ENCODE measurements at places on chromosomes 2 and 18.

DNA sequence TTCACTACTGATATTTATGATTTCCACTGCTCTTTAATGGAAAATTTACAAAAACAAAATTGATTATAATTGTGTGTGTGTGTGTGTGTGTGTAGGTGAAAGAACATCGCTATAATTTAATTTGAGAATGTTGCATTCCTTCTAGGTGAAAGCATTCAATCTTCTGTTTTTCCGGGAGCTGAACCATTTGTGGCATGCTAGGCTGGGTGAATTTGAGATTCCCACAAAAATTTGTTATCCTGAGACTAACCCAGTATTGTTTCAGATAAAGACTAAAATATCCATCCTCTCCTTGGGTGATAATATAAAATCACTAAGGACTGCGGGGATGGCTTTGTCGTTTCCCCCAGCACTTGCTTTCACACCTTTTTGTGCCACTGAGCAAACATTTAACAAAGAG, 911.2 kb upstream of the PIK3C3 start:
- DNase-seq, result no peak

- no peak for DNase-seq
Observed at GRCh38 chr18:55833543-55833942, 245.6 kb upstream of the TCF4 start.

GRCh38 chr2:156430980-156431358, 5.2 kb upstream of the GPD2 start:
- peak; percentile 39 for DNase-seq

GRCh38 chr2:42826231-42826630, 33.8 kb upstream of the HAAO start:
- no peak for DNase-seq

DNA sequence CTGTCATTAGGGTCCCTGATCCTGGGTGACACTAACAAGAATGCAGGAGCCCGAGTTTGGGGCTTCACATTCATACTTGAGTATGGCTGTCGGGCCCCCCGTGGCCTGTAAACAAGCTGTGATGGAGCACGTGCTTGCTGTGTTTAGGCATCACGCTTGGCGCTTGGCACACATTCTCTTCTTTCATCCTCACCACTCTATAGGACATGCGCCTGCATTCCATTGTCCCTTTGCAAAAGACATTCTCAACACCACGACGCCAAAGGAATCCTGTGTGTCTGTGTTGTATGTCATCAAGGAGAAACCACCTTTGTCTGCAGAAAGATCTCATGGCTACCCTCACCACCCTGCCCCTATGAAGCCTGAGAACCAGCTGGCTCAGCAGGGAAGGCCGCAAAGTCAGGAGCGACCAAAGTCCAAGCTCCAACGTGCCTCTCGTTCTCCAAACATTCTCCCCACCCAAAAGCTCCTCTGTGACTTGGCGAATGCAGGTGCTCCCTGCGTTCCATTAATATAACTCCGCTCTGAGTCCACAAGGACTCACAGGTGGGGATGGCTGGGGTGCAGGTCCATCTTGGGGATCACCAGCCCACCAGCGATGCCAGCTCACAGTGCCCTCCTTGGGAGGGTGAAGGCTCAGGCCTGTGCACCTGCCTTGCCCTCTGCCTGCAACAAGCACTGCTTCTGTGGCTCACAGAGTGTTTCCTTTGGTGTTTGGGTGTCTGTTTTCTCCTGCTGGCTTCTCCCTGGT, 6.2 kb upstream of the PER2 start:
- DNase-seq, result no peak

DNA sequence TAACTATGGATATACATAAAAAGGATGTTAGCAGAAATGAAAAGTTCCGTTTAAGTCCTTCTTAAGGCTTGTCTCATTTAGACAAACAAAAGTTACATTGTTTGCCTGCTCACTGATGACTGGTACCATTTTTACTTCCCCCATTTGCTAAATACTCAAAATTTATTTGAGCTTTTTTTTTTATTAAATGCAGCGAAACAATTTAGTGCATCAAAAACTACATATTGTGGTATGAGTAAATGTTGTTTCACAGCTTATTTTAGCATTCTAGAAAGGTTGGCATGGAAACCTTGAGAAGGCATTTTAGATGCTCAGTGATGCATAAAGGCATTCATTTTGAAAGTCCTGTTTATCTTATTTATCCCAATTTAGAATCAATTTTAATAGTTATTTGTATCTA, 100.0 kb downstream of the MAP2 start:
- DNase-seq, result no peak

- no peak for DNase-seq
Observed at GRCh38 chr2:141455211-141455826, 675.5 kb downstream of the LRP1B start.

DNA sequence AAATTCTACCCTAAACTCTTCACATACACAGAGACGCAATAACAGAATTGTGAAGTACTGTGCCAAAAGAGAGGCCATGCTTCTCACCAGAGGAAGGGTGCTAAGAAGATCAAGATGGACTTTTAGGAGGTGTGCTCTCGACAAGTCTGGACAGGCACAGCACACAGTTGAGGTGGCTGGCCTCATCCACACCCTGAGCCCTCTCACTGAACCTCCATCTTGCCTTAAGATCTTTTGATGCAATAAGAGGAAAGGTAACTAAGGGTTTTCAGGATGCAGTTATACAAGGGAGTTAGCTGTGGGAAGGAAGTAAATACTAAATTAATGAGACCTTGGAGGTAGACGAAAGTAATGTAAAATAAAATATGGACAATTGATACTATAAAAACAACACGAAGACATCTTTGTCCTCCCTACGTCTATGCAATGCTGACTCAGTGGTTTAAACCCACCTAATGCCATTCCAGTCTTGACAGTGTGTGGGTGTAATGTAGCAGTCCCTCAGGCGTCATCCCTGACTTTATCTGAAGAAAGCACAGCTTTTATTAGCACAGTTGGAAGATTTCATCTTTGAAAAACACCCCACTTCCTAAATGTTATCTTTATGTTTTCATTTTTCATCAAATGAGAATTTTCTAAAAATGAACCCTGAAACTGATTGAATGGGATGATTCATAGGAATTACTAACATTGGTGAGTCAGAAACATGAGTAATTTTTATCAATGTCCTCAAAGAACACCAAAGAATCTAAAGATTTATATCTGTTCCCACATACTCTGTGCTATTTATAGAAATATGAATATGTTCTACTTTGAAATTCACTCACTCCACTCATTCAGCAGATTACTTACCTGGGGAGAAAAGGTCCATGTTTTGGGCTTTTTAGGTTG, 34.0 kb upstream of the MALL start:
- no peak for DNase-seq

Data from Kasumi-1 (cell line).